ENCODE measurements at places on chromosomes 7 and 10.

DNA sequence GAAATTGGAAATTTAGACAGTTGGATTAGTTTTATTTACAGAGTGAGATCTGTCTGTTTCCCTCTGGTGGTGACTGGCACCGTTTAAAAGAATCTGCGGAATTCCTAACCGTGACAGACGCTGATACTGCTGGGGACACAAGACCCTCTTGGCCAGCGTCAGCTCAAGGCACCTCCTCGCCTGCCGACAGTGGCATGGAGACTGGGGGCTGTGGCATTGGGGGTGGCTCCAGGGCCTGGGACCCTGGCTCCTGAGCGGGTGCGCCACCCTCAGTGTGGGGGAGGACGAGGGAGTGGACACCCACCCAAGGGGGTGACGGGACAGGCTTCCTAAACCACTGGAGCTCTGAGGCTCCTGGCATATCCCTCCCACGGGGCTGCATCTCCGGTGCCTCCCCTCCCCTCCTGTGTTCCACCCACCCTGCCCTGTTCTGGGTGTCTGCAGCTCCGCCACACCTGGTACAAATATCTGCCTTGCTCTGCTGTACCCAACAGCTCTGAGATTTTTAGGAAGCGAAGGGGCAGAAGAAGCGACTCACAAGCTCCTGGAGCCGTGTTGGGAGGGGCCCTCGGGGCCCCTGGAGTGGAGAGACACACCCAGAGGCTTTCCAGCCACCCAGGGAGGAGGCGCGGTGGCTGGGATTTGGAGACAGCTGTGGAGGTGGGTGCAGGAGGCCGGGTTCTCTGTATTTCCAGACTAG, 178.7 kb downstream of the DNAJB6 start:
- DNase-seq = no peak

DNA sequence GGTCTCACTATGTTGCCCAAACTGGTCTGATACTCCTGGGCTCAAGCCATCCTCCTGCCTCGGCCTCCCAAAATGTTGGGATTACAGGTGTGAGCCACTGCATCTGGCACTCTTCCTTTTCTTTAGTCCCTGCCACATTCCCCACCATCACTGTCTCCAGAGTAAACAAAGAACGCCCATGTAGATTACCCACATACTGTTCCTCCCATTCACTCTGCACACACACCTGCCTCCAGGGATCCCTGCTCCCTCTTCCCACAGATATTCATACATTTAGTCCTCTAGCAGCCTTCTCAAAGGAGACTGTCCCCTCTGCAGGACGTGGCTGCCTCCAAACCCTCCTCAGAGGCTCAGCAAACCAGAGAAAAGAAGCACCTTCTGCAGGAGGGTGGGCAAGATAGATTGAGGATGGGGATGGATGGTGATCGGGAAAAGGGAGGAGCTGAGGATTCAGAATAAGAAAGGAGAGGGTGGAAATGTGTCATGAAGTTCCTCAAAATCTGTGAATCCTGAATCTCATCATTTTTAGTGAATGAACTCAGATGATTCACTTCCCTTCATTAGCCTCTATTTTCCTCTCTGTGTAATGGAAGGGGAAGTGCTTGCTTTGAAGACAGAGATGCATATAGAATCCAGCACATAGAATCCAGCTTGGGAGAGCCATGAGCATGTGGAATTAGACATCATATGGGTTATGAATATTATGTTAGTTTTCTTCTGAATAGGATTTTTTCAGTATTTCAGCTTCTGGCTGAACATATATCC, 5.5 kb upstream of the PLAU start:
- no peak for DNase-seq

- no peak for DNase-seq
Observed at GRCh38 chr7:41869997-41870396, 167.1 kb upstream of the INHBA start.

DNA sequence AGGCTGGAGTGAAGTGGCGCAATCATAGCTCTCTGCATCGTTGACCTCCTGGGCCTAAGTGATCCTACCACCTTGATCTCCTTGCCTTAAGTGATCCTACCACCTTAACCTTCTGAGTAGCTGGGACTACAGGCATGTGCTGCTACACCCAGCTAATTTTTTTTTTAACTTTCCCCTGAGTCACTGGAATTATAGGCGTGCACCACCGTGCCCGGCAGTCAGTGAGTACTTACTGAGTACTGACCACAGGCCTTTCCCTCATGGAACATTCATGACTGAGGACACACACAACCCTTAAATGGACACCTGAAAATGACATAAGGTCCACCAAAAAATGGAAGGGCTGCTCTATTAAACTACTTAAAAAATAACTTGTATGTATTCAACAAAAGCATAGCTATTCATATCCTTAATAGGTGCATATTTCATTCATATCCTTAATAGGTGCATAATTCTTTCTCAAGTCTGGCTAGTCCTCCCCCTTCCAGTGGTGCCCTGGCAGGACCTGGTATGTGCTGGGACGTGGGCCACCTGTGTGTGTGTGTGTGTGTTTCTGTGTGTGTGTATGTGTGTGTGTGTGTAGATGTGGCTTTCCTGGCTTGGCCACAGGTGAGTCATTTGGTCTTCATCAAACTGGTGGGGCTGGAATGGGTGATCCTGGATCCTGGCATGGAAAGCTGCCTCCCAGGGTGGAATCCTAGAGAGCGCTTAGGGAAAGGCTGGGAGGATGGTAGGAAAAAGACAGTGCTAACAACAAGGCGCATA, 3.5 kb downstream of the FAM180A start:
- no peak for DNase-seq

DNA sequence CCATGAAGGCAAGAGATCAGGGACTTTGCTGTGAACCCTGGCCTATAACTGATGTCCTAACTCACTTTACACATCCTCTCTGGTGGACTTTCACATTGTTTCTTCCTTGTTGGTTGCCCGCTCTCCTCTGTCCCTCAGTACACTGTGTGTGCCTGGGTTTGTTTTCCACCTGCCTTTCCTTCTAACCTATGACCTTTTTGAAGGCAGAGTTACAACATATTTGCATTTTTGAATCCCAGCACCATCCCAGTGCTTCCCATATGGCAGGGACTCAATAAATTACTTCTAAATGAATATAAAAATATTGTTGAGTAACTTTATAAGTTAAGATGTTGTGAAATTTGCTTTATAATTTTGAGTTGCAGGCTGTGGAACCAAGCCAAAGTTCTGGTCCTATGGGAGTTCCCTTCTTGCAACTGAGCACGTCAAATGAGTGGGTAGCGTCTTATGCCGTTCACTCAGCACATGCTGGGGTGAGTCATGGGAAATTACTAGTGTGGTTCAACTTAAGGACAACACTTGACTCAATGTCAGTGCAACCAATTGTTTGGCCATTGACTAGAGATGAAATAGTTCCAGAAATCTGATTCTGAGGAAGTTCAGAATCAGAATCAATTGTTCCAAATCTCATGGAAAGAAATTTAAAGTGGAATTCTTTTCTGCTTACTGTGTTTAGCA, 250.9 kb downstream of the TWIST1 start:
- no peak for DNase-seq
